ENCODE measurements at places on chromosomes 2 and 18.

GRCh38 chr2:10032746-10033105 lies 10.6 kb upstream of the KLF11 start:
- no peak overlapping the region for H3K27ac ChIP-seq
- DNase-seq: no peak
- H3K4me1 ChIP-seq: peaks cover 18% of the 10 kb centered on the region
- H3K36me3 ChIP-seq: no peaks in the 10 kb centered on the region
- H3K4me3 ChIP-seq: no peak overlapping the region
- peaks cover 4% of the 10 kb centered on the region for H3K27me3 ChIP-seq

- H3K4me3 ChIP-seq: no peak overlapping the region
- no peaks in the 10 kb centered on the region for H3K36me3 ChIP-seq
- H3K27me3 ChIP-seq: no peaks in the 10 kb centered on the region
- no peaks in the 10 kb centered on the region for H3K4me1 ChIP-seq
- DNase-seq: no peak
- H3K27ac ChIP-seq: no peak overlapping the region
These were observed 98.0 kb downstream of the ADCYAP1 start for GRCh38 chr18:1002653-1003178.

- H3K27ac ChIP-seq: no peak overlapping the region
- no peaks in the 10 kb centered on the region for H3K4me1 ChIP-seq
- DNase-seq: no peak
- no peak overlapping the region for H3K4me3 ChIP-seq
These were observed 139.6 kb upstream of the ASB18 start for GRCh38 chr2:236403811-236404210.

- no peaks in the 10 kb centered on the region for H3K36me3 ChIP-seq
- peak overlapping the region; percentile 49 for H3K27ac ChIP-seq
- H3K27me3 ChIP-seq: peaks cover 7% of the 10 kb centered on the region
These were observed 66.9 kb upstream of the ZNG1B start for GRCh38 chr2:113370478-113371091.

DNA sequence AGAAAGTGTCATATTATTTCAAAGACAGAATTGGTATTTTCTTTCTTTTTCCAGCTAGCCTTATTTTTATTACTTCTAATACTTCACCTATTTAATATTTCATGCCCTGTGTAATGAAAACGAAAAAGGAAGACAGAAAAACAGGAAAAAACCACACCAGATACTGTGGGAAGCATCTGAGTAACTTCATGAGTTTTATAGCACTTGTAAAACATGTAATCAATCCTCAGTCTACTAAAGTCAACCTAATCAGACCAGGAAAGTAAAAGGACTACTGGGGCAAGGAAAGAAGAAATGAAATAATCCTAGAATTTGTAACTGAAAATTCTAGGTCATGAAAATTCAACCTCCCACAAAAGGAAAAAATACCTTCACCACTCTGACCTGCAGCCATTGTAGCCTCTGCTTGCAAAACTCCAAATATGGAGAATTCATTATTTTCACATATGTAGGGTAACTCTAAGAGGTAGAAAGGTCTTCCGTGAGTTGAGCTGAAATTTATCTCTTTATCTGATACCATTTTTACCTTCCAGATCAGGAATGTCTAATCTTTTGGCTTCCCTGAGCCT lies 34.7 kb upstream of the STRN start:
- H3K27me3 ChIP-seq: no peaks in the 10 kb centered on the region
- H3K27ac ChIP-seq: no peak overlapping the region

GRCh38 chr18:64519201-64519600 lies 370.3 kb upstream of the LINC00305 start:
- H3K27me3 ChIP-seq: no peaks in the 10 kb centered on the region
- no peaks in the 10 kb centered on the region for H3K36me3 ChIP-seq
- no peaks in the 10 kb centered on the region for H3K4me1 ChIP-seq
- no peak overlapping the region for H3K4me3 ChIP-seq

- H3K4me1 ChIP-seq: peaks cover 75% of the 10 kb centered on the region
- H3K4me3 ChIP-seq: peak overlapping the region; percentile 90
- DNase-seq: peak; percentile 68
- peak overlapping the region; percentile 91 for H3K27ac ChIP-seq
- peaks cover 31% of the 10 kb centered on the region for H3K36me3 ChIP-seq
These were observed 2.1 kb downstream of the CTDP1 start for GRCh38 chr18:79681484-79682387.

DNA sequence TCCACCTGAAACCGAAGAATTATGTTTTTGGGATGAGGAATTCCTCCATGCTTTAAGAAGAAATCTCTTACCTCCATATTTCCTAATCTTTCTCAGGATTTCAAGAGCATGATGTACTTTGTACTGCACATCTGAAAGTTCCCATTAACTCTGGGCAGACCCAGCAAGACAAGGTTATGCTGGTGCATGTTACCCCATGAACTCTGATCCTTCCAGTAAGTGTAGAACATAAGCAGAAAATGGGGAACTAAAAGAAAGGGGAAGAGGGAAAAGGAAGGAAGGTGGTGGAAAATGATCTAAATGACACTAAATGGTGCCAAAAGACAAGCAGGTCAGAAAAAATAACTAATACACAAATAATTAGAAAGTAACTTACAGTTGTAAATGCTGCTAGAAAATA lies 50.7 kb downstream of the STRN start:
- H3K4me3 ChIP-seq: no peak overlapping the region
- no peak for DNase-seq
- H3K27ac ChIP-seq: no peak overlapping the region
- H3K27me3 ChIP-seq: no peaks in the 10 kb centered on the region
- H3K36me3 ChIP-seq: peaks cover 2% of the 10 kb centered on the region

GRCh38 chr2:188425266-188425665 lies 133.6 kb downstream of the GULP1 start:
- no peak overlapping the region for H3K27ac ChIP-seq
- no peaks in the 10 kb centered on the region for H3K36me3 ChIP-seq
- DNase-seq: no peak
- no peaks in the 10 kb centered on the region for H3K4me1 ChIP-seq
- no peak overlapping the region for H3K4me3 ChIP-seq

GRCh38 chr18:50819027-50819727 lies 639 bp downstream of the MRO start:
- peaks cover 19% of the 10 kb centered on the region for H3K27me3 ChIP-seq
- H3K4me3 ChIP-seq: no peak overlapping the region
- H3K4me1 ChIP-seq: no peaks in the 10 kb centered on the region
- DNase-seq: no peak

DNA sequence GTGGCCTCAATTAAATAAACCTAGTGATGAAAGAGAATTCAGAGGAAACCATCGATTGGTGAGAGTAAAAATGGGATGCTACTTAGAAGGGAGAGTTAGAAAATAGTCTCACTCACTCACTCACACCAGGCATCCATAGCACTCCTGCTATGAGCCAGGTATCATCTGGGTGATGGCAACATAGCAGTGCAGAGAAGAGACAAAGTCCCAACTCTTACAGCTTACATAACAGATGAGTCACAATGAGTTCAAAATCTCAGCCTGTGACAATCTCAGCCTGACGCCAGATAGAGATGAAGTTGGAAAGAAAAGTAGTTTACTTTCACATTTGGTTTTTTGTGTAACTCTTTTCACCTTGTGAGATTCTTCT lies 55.4 kb upstream of the THOC1 start:
- peaks cover 3% of the 10 kb centered on the region for H3K4me1 ChIP-seq
- H3K27ac ChIP-seq: no peak overlapping the region
- H3K36me3 ChIP-seq: no peaks in the 10 kb centered on the region
- no peak for DNase-seq
- peaks cover 12% of the 10 kb centered on the region for H3K27me3 ChIP-seq

DNA sequence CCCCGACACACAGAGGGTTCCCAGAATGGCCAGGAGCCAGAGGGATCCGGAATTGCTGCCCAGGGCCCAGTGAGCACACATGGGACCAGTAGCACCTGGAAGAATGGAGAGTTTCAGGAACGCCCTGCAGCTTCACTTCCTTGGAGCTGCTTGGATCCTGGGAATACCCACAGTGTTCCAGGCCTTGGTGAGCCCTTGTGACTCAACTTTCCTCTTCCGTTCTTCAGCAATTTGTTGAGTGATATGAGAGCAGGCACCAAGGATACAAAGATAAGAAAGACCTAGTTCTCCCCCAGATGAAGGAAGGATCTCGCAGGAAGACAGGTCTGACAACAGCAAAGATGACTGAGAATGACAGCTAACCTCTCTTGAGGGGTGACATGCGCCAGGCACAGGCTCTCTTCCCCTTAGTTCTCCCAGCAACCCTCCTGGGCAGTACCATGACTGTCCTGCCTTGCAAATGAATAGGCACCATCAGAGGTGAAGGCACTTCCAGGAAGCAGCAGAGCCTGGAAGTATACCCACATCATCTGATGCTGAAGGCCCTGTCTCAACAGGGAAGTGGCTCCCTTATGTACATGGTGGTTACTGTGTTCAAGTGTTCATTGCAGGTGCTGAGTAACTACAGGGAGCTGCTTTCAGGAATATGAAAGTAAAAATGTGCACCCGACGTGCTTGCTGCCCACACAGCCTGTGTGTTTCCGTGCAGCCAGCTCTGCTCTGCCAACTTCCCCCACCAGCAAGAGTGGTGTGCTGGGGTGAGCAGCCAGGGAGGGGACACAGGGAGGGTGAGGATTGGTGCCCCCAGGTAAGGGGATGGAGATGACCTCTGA lies 116.2 kb downstream of the STPG4 start:
- H3K27me3 ChIP-seq: no peaks in the 10 kb centered on the region
- peak overlapping the region; percentile 85 for H3K27ac ChIP-seq
- DNase-seq: peak; percentile 44
- peaks cover 38% of the 10 kb centered on the region for H3K36me3 ChIP-seq

- H3K4me3 ChIP-seq: no peak within 1 kb of the TSS
- no peaks in the 10 kb centered on the region for H3K4me1 ChIP-seq
- DNase-seq: no peak
- peaks cover 8% of the 10 kb centered on the region for H3K36me3 ChIP-seq
- no peaks in the 10 kb centered on the region for H3K27me3 ChIP-seq
- no peak within 1 kb of the TSS for H3K27ac ChIP-seq
These were observed at the start of gene ESPNL for GRCh38 chr2:238100049-238100820. TSS of gene ESPNL (plus strand) at chr2:238100340. CDS start at chr2:238100420, 80 bp downstream.
